Left colon (tissue), 2 donors: ENCODE measurements at places on chromosomes 6 and 20. TPM values are rescaled to one million over a fixed set of nuclear protein-coding genes. Genes with fewer than 3 reads are reported as not detected.

- no peak for DNase-seq
Measured at GRCh38 chr6:145814035-145814500, 527 bp downstream of the FBXO30 start.

DNA sequence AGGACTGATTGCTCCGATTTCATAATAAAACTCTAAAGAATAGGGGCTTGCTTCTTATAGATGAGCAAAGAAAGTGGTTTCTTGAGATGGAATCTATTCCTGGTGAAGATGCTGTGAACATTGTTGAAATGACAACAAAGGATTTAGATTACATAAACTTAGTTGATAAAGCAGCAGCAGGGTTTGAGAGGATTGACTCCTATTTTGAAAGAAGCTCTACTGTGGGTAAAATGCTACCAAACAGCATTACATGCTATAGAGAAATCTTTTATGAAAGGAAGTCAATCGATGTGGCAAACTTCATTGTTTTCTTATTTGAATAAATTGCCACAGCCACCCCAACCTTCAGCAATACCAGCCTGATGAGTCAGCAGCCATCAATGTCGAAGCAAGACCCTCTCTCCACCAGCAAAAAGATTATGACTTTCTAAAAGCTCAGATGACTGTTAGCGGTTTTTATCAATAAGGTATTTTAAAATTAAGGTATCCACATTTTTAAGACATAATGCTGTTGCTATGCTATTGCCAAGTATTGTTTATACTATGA, 12.7 kb upstream of the MTRF1L start:
- no peak for DNase-seq

GRCh38 chr6:4670824-4671409, 105.3 kb upstream of the CDYL start:
- DNase-seq, result no peak

GRCh38 chr6:77440206-77440976, 22.9 kb downstream of the HTR1B start:
- DNase-seq, result no peak

- DNase-seq, result peak; percentile 65
Measured at GRCh38 chr6:11356404-11357155, 124.1 kb upstream of the NEDD9 start.

GRCh38 chr6:6798448-6798860, 209.9 kb downstream of the LY86 start:
- no peak for DNase-seq

DNA sequence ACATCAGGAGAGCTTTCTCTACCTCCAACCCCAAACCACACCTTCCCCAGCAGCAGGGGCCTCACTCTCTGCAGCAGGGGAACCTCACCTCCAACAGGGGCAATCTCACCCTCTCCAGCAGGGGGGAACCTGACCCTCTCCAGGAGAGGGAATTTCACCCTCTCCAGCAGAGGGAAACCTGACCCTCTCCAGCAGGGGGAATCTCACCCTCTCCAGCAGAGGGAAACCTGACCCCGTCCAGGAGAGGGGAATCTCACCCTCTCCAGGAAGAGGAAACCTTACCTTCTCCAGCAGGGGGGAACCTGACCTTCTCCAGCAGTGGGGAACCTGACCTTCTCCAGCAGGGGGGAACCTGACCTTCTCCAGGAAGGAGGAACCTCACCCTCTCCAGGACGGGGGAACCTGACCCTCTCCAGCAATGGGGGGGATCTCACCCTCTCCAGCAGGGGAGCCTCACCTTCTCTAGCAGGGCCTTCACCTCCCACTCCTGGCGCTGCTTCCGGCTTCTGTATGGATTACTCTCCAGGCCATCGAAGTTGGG, 3.1 kb downstream of the B3GALT4 start:
- DNase-seq, result no peak

- DNase-seq, result peak; percentile 56
Measured at GRCh38 chr6:391559-392440, at the start of gene IRF4. TSS of gene IRF4 (plus strand) at chr6:391752. CDS start at chr6:393153, 1,401 bp downstream.

DNA sequence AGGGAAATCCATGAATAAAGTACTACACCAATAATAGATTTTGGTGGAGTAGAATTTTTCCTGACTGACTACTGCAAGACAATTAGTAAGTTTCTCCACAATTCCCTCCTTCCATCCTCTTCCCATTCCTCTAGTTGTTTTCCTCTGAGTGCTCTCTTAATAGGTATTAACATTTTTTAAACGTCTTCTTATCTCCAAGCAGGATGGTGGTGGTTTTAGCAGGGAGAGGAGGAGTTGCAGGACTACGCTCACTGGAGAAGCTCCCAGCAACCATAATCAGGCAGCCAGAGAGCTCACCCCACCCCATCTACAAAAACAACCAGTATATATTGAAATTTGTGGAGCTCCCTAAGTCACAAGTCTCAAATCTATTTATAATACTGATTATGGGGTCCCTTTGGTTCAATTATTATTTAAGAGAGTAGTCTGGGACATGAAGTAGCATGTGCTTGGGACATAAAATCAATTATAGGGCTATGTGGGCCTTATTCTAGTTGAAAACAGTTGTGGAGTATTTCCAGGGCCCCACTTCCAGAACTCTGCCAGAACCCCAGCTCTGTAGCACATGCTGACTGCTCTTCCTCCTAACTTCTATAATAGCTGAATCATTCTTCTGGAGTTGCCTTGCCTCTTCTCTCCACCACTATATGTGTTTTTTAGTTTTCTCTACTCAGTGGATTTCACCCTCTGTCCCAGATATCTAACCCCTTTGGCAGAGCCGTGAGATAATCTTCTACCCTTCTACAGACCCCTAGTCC, 49.8 kb downstream of the MYB start:
- no peak for DNase-seq

DNA sequence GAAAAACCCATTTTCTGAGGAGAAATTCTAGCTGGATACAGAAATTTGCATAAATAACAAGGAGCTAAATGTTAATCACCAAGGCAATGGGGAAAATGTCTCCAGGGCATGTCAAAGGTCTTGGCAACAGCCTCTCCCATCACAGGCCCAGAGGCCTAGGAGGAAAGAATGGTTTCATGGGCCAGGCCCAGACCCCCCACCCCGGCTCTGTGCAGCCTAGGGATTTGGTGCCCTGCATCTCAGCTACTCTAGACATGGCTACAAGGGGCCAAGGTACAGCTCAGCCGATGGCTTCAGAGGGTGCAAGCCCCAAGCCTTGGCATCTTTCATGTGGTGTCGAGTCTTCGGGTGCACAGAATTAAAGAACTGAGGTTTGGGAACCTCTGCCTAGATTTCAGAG, 321.2 kb upstream of the ID4 start:
- no peak for DNase-seq

DNA sequence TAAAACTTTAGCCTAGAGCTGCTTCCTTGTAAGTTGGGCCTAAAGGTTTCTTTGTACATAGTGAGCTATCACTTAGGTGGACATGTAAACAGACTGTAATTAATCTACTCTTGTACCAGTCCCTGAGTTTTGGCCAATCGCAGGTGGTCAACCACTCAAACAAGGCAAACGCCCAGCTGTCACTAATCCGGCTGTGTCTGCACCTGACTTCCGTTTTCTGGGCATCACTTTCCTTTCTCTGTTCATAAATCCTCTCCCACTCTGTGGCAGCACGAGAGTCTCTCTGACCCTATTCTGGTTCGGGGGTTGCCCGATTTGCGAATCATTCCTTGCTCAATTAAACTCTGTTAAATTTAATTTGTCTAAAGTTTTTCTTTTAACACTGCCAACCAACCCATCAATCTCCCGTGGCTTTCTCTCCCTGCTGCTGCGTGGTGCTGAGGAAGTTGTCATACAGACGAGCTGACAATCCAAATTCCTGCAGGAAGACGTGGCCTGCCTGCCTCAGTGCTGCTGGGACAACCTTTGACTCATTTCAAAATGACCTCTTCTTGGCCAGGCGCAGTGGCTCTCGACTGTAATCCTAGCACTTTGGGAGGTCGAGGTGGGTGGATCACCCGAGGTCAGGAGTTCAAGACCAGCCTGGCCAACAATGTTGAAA, 206.3 kb downstream of the QKI start:
- DNase-seq, result no peak

DNA sequence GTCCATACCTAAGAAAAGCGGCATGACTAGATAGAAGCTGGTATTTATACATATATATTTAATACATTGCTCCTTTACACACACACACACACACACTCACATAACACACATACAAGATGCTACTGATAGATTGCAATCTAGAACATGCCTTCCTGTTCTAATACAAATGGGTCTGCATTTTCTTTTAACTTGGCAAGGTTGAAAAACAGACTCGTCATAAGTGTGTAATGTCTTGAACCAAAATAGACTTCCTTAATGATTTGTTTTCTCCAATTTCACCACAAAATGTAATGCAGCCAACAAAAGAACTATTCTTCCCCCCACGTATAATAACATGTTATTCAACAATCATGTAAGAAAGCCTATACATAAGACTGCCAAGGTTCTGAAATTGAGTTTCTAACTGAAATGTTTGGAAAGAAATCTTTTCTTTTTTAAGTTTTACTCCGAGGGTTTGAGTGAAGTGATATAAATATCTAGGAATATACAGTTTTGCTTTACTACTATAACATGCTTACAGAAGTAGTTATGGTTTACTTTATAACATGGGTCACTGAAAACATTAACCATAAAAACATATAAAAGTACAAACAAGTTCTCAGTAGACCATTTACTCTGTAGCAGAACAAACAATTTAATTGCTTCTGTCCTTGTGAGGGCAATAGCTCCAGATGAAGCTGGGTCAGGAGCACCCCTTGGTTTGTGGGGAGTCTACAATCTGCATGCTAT, 207.5 kb downstream of the FOXC1 start:
- DNase-seq, result no peak

- no peak for DNase-seq
Measured at GRCh38 chr6:130932921-130933320, 105.7 kb downstream of the SMLR1 start.

DNA sequence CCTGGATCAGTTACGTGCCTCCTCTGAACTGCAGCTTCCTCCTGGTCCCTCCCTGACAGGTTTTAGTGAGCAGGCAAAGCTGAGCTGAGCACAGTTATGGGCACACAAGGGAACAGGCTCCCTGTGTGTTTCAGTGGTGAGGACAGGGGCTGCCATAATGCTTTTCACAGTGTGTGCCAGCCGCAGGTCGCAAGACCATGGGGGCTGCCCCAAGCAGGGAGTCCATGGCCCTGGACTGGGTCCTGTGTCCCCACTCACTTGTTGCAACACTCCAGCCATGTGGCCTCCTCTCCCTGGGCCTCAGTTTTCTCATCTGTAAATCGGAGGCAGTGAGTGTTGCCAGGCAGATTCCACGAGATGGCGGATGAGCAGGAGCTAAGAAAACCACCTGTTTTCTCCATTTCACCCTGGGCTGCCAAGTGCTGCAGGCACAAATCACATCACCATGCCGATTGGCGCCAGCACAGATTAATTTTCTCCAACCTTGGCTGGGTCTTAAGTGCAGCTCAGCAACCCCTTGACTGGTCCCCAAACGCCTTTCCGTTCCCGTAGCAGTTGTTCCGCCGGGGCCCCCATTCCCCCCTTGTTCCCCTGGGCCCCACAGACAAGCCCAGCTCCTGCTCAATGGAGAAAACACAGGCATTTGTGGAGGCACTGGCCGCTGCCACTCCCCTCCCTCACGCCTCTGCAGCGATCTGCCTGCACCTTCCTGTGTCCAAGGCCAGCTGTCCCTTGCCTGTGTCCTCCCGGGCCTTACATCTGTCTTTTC, 57.1 kb upstream of the NNAT start:
- no peak for DNase-seq

- peak; percentile 58 for DNase-seq
Measured at GRCh38 chr20:49938173-49939163, 2.3 kb downstream of the RNF114 start.

DNA sequence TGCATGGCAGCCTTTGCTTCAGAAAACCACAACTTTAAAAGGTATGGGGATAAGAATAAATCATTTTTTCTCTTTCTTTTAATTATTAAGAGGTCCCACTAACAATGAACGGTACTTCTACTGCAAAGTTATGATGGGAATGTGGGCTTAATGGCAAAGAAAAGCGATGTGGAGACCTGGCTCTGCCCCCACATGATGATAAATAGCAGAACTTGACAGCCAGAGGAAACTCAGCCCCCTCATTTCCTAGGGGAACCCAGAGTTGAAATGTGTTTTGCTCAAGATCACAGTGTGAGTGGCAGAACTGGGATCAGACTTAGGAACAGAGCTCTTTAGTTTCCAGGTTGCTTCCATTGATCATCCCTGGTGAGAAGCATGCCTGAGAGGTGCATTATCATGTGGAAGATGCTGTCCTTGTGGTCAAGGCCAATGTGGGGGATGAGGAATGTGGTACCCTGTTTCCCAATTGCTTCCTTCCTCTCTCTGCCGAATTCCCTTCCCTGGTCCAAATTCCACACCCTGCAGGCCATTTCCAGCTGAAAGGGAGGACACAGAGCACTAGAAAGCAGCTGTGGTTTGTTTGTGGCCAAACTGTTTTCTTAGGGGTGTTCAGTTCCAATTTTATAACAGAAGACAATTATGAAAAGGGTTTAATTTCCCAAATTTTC, 66.0 kb downstream of the BACH2 start:
- no peak for DNase-seq

GRCh38 chr6:44131892-44132291, 4.5 kb downstream of the TMEM63B start:
- DNase-seq, result peak; percentile 75

DNA sequence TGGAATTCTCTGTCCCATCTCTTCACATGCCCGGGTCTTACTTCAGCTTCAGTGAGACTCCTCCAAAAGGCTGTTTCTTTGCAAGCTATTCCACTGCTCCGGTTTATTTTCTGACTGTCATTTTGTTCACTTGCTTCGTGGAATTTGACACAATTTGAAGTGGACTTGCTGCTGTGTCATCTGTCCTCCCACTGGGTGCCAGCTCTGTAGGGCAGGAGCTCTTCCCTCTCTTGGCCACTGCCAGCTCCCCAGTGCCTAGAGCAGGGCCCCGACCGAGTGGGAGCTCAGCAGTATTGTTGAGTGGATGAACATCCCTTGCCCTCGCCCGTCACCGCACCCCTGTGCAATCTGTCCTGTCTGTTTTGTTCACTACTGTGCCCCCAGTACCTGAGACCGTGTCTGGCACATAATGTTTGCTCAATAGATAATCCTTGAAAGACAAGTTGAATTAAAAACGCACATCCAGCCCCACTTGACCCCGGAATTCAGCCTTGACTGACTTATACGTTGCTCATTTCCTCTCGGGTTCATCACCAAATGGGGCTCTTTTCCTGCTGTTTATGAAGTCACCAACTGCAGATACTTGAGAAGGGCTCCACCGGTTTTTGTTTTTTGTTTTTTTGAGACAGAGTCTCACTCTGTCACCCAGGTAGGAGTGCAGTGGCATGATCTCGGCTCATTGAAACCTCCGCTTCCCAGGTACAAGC, 170.3 kb upstream of the KCNG1 start:
- no peak for DNase-seq

DNA sequence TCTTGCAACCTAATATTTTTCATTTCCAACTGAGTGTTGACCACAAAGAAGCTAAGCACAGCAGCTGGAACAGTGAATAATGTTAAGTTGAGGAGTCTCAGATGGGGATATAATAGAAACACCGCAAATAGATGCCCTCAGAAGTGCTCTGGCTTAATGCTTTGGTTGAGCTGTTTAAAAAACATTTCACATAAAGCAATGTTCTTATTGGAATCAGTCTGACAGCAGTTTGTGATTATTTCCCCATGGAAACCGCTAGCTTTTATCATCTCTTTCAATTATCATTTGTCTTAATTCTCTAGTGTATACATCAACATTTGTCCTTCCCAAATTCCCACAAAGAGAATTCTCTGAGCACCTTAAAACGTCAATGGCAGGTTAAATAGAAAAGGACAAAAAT, 30.8 kb downstream of the METTL24 start:
- DNase-seq, result no peak

The EYS gene
- 0.59 TPM for total RNA-seq

The RBM24 gene
- total RNA-seq, result 8.8 TPM

The FUCA2 gene
- total RNA-seq, result 83.1 TPM

The PRDM13 gene
- total RNA-seq, result not detected

The EDN3 gene
- total RNA-seq, result 63.1 TPM

The VSX1 gene
- total RNA-seq, result not detected

The SYTL3 gene
- 2.6 TPM for total RNA-seq
